ENCODE measurements at places on chromosomes 1 and 21. TPM values are rescaled to one million over a fixed set of nuclear protein-coding genes. Genes with fewer than 3 reads are reported as not detected.
A peak's percentile ranks its signal among the peaks of the same experiment; 100 is the strongest.

DNA sequence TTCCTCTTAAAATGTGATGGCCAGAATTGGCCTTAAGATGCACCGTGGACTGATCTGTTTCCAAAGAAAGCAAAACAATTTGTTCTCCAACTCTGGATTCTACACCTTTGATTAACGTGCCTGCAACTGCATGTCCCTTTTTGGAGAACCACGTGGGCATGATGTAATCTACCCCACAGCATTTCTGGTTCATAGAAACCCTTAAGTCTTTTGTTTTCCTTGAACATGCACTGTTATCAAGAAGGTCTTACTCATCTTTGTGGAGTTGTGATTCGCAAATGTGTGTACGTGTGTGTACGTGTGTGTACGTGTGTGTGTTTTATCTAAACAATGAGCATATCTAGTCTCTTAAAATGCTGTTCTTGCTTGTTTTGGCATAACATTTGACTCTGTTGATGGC is 57.8 kb downstream of the LPAR3 start:
- DNase-seq, result no peak
- H3K27ac ChIP-seq, result no peak overlapping the region
- no peaks in the 10 kb centered on the region for H3K36me3 ChIP-seq
- peaks cover 5% of the 10 kb centered on the region for H3K4me1 ChIP-seq

- peak overlapping the region; percentile 64 for H3K4me3 ChIP-seq
- no peaks in the 10 kb centered on the region for H3K36me3 ChIP-seq
- H3K27ac ChIP-seq, result peak overlapping the region; percentile 77
- DNase-seq, result no peak
These were observed 3.2 kb upstream of the SAMD13 start for GRCh38 chr1:84298328-84298683.

DNA sequence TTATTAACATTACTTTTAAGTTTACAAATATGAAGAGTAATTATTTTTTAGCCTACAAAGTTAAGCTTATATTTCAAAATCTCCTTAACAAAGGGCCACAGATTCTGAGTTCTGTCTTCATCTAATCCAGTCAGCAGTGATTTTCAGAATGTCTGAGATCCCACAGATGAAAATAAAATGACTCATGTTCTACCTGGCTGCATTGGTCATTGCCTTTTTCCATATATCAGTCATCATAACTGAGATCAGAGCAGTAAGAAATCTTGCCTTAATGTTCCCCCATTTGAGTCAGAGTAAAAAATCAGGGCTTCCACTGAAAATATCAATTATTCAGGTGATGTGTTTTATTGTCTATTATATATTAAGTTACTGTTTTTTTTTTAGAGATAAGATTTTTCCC is 416.1 kb downstream of the MRPL39 start:
- no peaks in the 10 kb centered on the region for H3K27me3 ChIP-seq
- H3K27ac ChIP-seq, result no peak overlapping the region
- H3K4me1 ChIP-seq, result no peaks in the 10 kb centered on the region
- H3K36me3 ChIP-seq, result no peaks in the 10 kb centered on the region
- H3K4me3 ChIP-seq, result no peak overlapping the region

- H3K27ac ChIP-seq, result peak within 1 kb of the TSS; percentile 76
- H3K4me1 ChIP-seq, result peaks cover 34% of the 10 kb centered on the region
- peak within 1 kb of the TSS; percentile 49 for H3K4me3 ChIP-seq
- no peaks in the 10 kb centered on the region for H3K27me3 ChIP-seq
- no peaks in the 10 kb centered on the region for H3K36me3 ChIP-seq
These were observed at the start of gene FRRS1 for GRCh38 chr1:99766378-99766800. Gene FRRS1 (minus strand): TSS chr1:99766635. CDS start chr1:99748768, 17,867 bp downstream.

GRCh38 chr1:30191154-30191702 is 532.2 kb downstream of the MATN1 start:
- H3K4me1 ChIP-seq, result peaks cover 16% of the 10 kb centered on the region
- H3K27ac ChIP-seq, result peak overlapping the region; percentile 83
- no peaks in the 10 kb centered on the region for H3K27me3 ChIP-seq
- no peaks in the 10 kb centered on the region for H3K36me3 ChIP-seq
- peak; percentile 91 for DNase-seq
- H3K4me3 ChIP-seq, result no peak overlapping the region

DNA sequence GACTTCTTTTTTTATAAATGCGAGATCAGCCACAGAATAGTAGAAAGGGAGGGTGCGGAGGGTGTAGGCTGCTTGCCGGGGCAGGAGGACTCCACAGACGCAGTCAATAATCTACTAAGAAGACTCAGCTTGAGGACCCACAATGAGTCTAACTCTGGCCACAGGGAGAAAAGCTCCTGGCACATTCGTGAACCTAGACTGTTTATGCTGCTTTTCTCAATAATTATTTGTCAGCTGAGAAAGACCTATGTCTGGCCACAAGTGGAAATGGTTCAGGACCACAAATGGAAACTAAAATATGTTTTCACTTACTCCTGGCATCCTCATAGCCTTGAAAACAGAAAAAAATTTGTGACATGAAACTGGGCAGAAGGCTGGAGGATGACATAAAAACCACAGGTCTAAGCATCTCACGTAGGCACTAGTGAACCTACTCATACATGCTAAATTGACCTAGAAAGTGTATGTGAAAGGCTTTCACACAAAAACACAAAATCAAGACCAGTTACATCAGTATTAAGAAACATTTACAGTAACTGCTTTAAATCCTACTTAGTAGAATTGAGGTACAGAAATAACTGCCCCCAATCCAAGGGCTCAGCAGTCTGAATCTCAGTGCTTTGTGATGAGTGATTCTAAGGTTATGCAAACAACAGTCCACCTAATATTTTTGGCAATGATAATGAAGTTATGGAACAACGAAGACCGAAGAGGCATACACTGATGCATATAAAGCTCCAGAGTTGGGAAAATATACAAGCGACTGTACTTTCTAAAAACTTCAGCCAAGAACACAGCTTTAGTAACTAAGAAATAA is 159.5 kb downstream of the SLC45A1 start:
- H3K27me3 ChIP-seq, result no peaks in the 10 kb centered on the region
- H3K27ac ChIP-seq, result peak overlapping the region; percentile 52
- H3K36me3 ChIP-seq, result no peaks in the 10 kb centered on the region
- no peak for DNase-seq

GRCh38 chr21:21436012-21436534 is 437.9 kb downstream of the NCAM2 start:
- H3K27me3 ChIP-seq, result no peaks in the 10 kb centered on the region
- no peaks in the 10 kb centered on the region for H3K36me3 ChIP-seq
- no peak for DNase-seq
- H3K4me1 ChIP-seq, result no peaks in the 10 kb centered on the region

DNA sequence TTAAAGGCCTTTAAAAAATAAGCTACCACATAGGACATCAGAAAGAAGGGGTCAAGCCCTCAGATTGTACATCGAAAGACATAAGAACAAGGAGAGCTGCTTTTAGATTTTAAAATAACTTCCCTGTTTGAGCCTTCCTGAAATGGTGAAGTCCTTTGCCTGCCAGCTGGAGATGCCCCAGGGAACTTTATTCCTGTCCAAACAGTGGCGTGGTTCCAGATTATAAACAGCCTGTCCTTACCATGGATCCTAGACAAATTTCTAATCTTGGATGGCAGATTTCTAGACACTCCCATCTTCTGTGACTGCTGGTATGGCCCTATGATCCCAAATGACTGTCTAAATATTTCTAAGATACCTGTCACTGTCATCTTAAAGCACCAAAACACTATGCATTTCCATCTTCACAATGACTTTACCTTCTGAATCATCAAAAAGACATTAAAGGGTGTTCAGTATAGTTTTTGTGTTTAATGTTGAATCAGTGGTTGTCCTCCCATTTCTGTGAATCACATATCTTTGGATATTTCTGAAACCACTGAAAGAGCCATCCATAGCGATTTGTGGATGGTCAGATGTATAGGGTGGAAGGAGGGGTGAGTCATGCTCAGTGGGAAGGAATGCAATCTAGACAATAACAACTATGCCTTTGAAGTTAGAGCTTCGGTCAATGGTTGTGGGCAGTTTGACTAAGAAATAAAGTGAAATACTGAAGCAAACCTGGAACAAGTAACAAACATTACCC is 23.2 kb downstream of the ILDR2 start:
- no peak overlapping the region for H3K4me3 ChIP-seq
- no peak overlapping the region for H3K27ac ChIP-seq
- DNase-seq, result no peak
- H3K27me3 ChIP-seq, result no peaks in the 10 kb centered on the region
- H3K4me1 ChIP-seq, result peaks cover 8% of the 10 kb centered on the region
- no peaks in the 10 kb centered on the region for H3K36me3 ChIP-seq

DNA sequence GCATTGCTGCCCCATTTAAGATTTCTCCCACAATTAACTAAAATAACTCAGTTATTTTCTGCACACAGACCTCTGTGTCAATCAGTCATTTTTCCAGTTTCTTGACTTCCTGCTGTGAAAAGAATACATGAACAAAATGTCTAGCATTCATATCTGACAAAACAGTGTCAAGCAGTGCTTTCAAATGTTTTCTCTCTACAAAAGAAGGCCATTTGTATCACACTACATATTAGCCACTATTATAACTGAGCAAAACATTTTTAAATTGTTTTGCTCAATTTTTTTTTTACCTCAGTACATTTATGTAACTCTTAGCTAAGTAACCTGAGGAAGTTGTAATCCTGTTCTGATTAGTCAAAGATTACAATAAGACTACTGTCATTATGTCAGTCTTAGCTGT is 1498.5 kb upstream of the PRMT6 start:
- H3K27me3 ChIP-seq, result no peaks in the 10 kb centered on the region
- no peaks in the 10 kb centered on the region for H3K36me3 ChIP-seq
- H3K4me3 ChIP-seq, result no peak overlapping the region
- H3K27ac ChIP-seq, result no peak overlapping the region
- no peak for DNase-seq

- DNase-seq, result no peak
- H3K27ac ChIP-seq, result no peak overlapping the region
- H3K4me3 ChIP-seq, result no peak overlapping the region
These were observed 9.3 kb upstream of the S100A10 start for GRCh38 chr1:152002960-152003359.

GRCh38 chr1:14654554-14654953 is 56.1 kb downstream of the KAZN start:
- H3K27me3 ChIP-seq, result no peaks in the 10 kb centered on the region
- H3K4me3 ChIP-seq, result no peak overlapping the region
- no peak for DNase-seq
- no peaks in the 10 kb centered on the region for H3K36me3 ChIP-seq
- H3K4me1 ChIP-seq, result peaks cover 6% of the 10 kb centered on the region
- H3K27ac ChIP-seq, result no peak overlapping the region

The ECM1 gene
- 130 TPM for total RNA-seq

The S100A10 gene
- total RNA-seq, result 176 TPM

The HMGN1 gene
- 82.0 TPM for total RNA-seq

Data from vagina (tissue), 2 donors.